Stimulated activated CD8-positive, alpha-beta memory T cell treated with anti-CD3 and anti-CD28 coated beads, Interleukin-4, amount 100 ng/mL, for 1 hour (primary cell): ENCODE measurements at places on chromosomes 16 and 17.

DNA sequence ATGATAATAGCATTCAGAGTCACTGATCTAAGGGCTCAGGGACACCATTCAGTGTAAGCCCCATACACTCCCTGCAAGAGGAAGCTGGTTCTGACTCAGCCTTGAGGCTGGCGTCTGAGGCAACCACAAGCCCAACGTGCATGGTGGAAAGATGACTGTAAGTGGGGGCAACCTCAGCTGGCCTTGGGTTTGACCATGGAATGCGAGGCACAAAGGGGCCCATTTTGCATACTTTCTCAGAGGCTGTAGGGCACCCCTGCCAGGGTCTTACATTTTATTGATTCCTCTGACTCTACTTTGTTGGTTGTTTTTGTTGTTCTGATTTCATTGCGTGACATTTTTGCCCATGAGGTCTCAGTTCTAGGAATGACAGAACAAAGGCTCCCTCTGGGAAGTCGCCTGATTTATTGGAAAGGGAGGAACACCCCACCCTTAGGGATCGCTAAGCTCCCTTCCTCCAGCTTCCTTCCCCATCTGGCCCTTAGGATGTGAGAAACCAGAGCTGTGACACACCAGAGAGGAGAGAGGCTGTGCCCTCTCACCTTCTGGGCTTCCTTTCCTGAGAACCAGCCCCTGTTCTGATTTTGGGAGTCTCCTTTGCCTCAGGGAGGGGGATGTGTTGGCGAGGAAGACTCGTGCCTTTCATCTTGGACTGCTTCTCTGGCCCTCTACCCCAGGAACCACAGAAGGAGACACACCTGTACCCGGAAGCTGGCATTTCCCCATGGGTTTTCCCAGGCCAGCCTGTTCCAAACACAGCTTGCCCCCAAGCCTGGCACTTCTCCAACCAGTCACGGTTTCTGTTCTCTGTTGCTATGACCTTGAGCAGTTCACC is 5.6 kb upstream of the CIITA start:
- no peak for DNase-seq

DNA sequence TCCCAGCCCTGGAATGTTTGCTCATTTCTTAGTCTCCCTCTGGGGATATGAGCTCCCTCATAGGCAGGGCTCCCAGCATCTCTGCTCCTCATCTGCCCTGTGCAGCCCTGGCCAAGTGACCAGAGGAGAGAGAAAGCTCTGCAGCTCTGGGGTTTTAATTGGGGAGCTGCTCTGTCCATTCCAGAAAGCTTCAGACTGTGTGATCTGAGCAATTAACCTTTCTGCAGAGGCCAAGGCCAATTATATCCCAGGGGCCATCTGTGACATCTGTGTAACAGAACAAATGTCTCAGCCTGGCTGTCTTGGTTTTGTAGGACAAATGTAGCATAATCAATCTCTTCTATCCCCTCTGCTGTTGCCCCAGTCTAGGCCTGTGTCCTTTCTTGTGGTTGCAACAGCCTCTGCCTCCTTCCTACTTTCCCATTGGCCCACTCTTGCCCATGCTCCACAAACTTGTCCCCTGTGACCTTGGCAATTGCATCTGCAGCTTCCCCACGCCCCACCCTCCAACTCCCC is 156.0 kb downstream of the GSG1L start:
- no peak for DNase-seq

DNA sequence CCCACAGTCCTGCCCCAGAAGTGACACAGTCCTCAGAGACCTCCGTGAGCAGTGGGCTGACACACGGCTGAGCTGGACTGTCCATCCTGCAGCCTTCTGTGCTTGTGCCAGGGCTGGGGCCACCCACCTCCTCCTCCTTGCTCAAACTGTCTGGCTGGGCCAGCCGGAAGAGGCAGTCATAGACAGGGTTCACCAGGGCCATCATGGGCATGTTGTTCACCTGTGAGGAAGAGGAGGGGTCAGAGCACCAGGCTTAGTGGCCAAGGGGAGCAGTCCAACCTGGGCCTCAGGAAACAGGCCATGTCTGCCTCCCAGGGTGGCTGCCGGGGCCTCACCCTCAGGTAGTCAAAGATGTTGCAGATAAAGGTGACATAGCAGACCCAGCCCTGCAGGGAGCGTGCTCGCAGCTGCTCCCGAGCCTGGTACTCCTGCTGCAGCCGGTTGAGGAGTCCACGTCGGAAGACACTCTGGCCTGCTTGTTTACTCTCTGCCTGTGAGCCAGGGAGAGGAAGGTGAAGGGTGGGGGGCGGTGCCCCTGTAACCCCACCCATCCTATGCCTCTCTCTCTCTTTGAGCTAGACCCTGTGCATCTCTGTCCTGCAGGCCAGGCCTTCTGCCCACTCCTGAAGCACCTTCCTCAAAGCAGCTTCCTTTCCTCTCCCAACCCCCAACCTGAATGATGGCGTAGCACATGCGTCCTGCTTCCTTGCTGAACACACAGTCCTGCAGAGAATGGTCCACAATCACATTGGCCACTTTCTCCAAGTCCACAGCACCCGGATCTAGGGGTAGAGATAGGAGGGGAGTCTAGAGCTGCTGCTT is 3.4 kb downstream of the MIF4GD start:
- DNase-seq = no peak

GRCh38 chr17:57350266-57350665 is 93.9 kb downstream of the MSI2 start:
- no peak for DNase-seq

- no peak for DNase-seq
Observed at GRCh38 chr16:78942625-78943245, 657.8 kb downstream of the MAF start.

DNA sequence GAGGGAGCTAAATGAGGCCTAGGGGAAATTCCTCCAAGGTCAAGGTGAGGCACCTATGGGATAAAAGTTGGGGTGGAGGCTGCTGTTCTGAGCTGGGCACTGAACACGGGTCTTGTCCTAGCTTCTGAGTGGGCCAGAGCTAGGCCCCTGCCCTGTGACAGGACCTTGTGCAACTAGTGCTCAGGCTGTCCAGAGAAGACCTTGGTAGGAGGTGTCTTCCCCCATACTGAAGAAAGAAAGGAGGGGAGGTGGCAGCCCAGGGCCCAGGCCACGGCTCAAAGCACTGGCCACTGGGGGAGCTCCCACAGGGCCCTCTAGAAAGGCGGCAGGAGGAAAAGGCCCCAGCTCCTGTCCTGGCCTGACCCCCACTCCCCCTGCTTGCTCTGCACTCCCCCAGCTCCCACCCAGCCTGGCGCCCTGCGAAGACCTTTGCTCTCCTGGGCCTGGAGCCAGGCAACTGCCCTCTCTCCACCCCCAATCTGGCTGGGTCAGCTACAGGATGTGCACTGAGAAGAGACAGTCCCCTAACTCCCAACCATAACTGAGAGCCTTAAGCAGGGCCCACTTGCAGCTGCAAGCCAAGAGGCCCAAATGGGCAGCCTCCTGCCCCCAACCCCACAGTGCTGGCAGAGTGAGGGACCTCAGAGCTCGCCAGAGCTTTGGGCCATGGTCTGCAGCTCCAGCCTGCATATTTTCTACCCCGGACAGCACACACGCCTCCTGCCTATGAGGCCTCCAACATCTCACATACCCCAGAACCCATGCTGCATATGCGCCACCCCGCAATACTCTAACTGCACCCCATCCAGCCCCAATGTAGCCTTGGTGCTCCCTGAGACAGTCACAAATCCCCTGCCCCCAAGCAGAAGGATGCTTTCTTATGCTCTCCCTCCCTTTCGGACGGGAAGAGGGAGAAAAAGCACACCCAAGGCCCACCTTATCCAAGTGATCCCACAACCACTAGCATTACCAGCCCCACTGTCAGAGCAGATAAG is 15.3 kb downstream of the HSD11B2 start:
- no peak for DNase-seq

- no peak for DNase-seq
Observed at GRCh38 chr17:41360296-41360995, 9.2 kb downstream of the KRT33B start.

DNA sequence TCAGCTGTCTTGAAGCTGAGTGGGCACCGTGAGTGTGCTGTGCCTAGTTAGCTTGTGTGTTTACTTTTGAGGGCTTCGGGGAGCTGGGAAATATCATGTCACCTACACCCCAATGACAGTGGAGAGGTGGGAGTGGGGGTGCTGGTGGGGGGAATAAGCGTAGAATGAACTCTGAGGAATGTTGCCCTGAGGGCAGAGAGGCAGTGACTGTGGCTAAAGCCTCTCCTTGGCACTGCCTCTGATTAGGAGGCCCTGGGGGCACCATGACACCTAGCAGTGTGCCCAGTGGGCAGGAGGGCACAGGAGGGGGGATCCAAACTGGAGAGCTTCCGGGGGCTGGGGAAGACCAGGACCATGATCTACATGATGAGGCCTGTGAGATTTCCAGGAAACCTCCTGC is 24.8 kb downstream of the CACNA1G start:
- no peak for DNase-seq

DNA sequence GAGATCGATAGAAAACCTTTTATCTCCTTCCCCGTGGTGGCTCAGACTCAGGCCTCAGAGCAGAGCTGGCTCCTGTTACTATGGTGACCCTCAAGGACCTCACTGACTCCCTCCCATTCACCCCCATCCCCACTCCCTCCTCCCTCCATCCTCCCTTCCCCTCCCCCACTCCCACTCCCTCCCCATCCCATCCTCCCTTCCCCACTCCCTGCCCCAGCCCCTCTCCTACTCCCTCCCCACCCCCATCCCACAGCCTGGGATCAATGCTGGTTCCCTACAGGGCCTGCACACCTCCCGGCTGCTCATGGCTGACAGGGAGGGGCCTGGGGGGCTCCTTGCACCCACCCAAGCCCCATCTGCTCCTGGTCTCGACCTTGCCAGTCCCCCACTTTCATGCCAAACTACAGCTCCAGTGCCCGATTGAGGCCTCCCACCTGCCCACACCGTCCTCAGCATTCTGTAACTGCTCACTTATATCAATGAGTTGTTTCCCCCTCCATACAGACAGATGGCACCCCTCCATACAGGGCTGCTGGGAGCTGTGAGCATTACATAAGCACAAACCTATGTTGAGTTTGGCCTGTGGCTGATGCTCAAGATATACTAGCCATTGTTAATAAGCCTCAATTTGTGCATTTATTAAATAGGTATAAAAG is 11.6 kb upstream of the RAI1 start:
- no peak for DNase-seq

DNA sequence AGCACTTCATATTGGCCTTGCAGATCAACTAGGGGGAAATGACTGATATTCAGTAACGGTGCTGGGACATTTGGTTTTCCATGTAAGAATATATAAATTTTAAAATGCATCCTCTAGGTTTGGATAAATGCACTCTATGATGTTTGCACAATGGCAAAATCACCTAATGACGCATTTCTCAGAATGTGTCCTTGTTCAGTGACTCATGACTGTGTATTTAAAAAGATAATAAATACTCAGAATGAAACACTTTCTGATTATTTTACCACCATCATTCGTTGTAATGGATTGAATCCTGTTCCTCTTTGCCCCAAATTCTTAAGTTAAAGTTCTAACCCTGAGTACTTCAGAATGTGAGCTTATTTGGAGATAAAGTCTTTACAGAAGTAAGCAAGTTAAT is 17.2 kb upstream of the ADGRG1 start:
- no peak for DNase-seq

GRCh38 chr17:74202938-74203337 is 540 bp upstream of the RPL38 start:
- DNase-seq = no peak

- no peak for DNase-seq
Observed at GRCh38 chr17:78957128-78957527, 22.6 kb downstream of the LGALS3BP start.

GRCh38 chr17:4492721-4493561 is 5.7 kb upstream of the SPNS2 start:
- no peak for DNase-seq

DNA sequence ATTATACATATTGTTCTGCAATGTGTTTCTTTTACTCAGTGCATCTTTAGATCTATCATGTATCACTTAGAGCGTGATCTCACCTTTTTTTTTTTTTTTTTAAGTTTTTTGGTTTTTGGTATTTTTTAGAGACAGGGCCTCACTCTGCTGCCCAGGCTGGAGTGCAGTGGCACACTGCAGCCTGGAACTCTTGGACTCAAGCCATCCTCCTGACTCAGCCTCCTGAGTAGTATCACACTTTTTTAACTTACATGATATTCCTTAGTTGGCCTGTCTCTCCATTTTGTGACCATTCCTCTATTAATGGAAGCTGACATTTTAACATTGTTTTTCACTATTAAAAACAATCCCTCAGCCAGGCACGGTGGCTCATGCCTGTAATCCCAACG is 4.7 kb upstream of the MPO start:
- DNase-seq = no peak

GRCh38 chr17:3809135-3809534 is 8.1 kb upstream of the ITGAE start:
- DNase-seq = no peak

GRCh38 chr16:48384520-48385252 is 527 bp downstream of the SIAH1 start:
- DNase-seq = no peak

DNA sequence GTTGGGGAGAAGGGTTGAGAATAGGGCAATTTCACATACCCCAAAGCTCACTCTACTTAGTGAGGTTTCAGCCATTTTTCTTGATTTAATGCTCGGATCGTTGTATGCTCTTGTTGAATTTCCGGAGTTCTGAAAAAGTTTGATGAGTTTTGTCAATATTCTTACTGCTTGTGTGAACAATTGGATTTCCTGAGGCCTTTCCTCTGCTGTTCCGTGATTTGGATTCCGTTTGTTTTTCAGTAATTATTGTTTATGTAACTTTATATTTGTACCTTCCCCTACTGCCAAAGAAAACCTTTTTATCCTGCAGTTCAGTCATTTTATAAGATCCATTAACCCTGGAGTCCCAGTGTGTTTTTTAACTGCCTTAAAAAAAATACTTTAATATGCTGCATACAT is 62.9 kb downstream of the PHKB start:
- DNase-seq = no peak

GRCh38 chr16:70018254-70018653 is 67.1 kb downstream of the CLEC18A start:
- peak; percentile 17 for DNase-seq

- no peak for DNase-seq
Observed at GRCh38 chr17:32275060-32276042, 9.7 kb downstream of the RHBDL3 start.

- DNase-seq = no peak
Observed at GRCh38 chr16:85514295-85514597, 98.9 kb upstream of the GSE1 start.

- no peak for DNase-seq
Observed at GRCh38 chr17:17363638-17364337, 60.6 kb downstream of the NT5M start.
